ENCODE measurements at places on chromosomes 7 and 10. TPM values are rescaled to one million over a fixed set of nuclear protein-coding genes. Genes with fewer than 3 reads are reported as not detected.

The RBM48 gene
- total RNA-seq: 13.1 TPM

The CTAGE4 gene
- 0.06 TPM for total RNA-seq

- peak; percentile 92 for DNase-seq
Observed at GRCh38 chr7:116782177-116782711, 80.1 kb upstream of the CAPZA2 start.

- peak; percentile 98 for DNase-seq
Observed at GRCh38 chr10:5944389-5945189, 32.8 kb downstream of the IL15RA start.

GRCh38 chr7:28575241-28575643 is 162.9 kb downstream of the CREB5 start:
- peak; percentile 53 for DNase-seq

DNA sequence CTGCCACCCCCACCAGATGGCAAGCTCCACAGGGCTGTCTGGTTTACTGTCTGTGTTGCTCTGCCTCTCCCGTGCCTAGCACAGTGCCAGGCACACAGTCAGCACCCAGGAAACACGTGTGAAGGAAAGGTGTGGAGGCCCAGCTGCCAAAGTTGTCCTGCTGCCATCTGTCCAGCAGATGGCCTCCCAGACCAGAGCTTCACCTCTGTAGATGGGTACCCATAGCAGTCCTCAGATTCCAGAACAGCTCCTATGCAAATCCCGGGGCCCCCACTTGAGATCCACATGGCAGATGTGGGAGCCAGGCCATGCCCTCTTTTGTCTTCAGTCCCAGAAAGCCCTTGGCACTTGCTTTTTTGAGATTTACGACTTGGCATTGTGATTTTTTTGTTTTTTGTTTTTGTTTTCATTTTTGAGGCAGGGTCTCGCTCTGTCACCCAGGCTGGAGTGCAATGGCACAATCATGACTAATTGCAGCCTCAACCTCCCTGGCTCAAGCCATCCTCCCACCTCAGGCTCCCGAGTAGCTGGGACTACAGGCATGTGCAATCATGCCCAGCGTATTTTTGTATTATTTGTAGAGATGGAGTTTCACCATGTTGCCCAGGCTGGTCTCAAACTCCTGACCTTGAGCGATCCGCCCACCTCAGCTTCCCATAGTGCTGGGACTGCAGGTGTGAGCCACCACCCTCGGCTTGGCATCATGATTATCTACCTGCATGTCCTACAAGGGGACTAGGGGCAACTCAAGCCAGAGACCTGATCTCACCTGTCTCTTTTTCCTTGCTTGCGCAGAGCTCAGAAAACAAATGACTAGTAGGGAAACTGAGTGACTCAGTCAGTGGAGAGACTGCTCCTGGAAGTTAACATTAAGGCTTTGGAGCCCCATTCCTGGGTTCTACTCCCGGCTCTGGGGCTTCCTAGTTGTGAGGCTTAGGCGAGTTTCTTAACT is 16.9 kb upstream of the PALD1 start:
- peak; percentile 38 for DNase-seq

GRCh38 chr10:48197236-48197899 is 77.1 kb downstream of the FRMPD2 start:
- DNase-seq: no peak

DNA sequence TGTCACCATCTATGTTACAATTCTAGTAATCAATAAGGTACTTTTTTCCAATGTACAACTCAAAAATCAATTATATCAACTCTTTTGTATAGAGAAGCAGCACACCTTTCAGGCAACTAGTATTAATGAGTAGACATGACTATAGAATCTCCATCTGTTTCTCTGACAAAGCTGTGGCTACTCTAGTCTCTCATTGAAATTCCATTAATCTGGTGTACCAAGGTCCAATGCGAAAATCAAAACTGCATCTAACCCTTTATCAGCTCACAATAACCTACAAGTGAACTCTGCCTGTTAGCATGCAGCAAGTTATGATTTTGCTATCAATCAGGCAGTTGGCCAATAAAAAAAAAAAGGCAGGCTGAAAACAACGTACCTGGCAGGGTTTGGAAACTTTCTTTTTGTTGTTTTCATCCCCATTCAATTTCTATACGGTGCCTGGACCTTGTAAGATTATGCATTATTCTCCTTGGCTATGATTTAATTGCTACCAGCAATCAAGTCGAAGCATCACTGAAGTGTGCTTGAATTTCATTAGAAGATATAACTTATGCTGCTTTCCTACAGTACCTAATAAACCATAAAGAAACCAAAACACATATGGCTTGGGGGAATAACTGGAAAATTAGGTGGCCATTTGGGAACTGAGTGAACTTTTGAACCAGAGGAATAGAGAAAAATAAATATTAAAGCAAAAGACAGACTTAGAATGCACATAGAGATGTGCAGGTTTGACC is 23.2 kb downstream of the SKAP2 start:
- DNase-seq: no peak

DNA sequence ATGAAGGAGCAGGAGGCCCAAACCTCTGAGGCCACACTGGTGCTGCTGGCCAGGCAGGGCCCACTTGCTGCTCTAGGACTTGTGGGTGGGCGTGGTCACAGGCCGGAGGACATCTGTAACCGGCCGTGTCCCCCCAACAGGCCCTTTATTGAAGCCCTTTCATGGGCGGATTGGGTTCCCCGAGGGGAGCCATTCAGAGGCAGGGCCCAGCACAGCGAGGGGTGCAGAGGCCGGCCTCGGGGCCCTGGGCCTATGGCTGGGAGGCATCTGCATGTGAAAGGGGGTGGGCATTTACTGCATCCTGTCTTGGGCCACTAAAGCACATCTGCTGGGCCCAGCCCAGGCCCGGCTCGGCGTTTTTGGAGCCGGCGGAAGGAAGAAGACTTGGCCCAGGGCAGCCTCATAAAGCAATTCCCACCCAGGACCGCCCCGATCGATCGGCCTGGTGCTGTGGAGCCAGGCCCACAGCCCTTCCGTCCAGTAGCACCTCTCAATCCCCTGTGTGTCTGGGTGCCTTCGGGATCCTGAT is 8.4 kb downstream of the LHPP start:
- DNase-seq: no peak

The CAV2 gene
- total RNA-seq: 316 TPM

- DNase-seq: no peak
Observed at GRCh38 chr7:113004726-113005454, 81.7 kb downstream of the GPR85 start.

DNA sequence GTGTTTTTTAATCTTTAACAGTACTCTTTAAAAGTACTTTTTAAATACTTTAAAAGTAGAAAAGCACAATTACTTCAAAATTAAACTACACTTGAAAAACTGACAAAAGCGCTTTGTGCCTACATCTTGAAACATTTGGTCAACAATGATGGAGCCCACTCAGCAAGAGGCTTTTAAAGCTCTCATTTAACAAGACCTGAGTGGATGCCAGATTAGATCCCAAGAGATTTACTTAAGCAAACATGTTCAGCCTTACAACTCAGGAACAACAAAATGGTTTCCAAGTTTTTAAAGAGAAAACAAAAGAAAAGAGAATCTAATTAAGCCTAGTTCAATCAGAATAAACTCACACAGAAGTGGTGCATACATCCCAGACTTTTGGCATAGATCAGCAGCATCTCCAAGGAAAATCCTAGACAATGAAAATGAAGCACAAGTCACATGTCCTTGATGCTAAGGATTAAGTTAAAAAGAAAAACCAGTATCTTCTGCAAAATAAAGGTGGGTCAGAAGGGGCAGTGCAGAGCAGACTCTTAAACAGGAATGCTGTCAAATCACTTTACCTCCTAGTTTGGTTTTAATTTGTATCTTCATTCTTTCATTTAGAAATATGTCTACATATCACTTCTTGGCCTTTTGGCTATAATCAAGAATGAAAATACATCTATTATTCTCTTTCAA is 26.2 kb downstream of the HIBADH start:
- DNase-seq: peak; percentile 68

DNA sequence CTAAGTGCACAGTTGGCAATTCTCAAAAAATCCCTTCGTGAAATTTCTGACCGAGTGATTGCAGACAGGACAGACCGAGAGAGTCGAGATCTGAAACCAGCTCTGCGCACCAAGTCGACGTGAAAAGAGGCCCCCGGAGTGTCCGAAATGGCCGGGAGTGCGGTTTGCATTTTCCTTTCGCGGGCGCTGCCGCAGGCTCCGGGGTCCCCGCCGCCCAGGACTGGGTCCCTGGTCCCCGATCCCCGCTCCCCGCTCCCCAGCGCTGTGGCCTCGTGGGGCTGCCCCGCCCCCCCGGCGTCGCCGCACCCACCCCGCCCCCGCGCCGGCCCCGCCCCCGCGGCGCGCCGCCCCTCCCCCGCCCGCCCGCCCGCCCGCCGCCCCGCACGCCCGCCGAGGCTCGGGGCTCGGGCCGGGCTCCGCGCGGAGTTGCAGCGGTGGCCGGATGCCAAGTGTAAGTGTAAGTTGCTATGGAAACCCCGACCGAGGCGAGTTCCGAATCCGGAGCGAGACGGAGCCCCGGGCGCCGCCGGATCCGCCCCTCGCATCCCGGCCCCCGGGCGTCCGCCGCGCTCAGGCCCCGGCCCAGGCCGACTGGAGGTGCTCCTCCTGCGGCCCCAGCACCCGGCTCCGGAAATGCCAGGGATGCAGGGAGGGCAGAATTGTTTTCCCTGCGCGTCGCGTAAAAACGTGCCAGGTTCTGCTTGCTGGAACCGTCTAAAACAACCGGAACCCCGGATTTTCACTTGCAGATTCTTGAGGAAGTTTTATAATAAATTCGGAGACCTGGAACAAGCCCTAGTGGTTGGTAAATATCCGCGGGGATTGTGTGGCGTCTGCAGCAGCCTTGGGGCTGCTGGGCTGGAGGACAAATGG is 4.6 kb downstream of the BMI1 start:
- peak; percentile 52 for DNase-seq

The PTPRE gene
- total RNA-seq: 6.8 TPM

GRCh38 chr7:149021725-149022062 is 6.6 kb downstream of the PDIA4 start:
- no peak for DNase-seq

- no peak for DNase-seq
Observed at GRCh38 chr7:122651451-122651850, 47.5 kb downstream of the RNF133 start.

- peak; percentile 27 for DNase-seq
Observed at GRCh38 chr7:105805447-105806019, 70.9 kb downstream of the ATXN7L1 start.

The NUTM2E gene
- not detected for total RNA-seq

DNA sequence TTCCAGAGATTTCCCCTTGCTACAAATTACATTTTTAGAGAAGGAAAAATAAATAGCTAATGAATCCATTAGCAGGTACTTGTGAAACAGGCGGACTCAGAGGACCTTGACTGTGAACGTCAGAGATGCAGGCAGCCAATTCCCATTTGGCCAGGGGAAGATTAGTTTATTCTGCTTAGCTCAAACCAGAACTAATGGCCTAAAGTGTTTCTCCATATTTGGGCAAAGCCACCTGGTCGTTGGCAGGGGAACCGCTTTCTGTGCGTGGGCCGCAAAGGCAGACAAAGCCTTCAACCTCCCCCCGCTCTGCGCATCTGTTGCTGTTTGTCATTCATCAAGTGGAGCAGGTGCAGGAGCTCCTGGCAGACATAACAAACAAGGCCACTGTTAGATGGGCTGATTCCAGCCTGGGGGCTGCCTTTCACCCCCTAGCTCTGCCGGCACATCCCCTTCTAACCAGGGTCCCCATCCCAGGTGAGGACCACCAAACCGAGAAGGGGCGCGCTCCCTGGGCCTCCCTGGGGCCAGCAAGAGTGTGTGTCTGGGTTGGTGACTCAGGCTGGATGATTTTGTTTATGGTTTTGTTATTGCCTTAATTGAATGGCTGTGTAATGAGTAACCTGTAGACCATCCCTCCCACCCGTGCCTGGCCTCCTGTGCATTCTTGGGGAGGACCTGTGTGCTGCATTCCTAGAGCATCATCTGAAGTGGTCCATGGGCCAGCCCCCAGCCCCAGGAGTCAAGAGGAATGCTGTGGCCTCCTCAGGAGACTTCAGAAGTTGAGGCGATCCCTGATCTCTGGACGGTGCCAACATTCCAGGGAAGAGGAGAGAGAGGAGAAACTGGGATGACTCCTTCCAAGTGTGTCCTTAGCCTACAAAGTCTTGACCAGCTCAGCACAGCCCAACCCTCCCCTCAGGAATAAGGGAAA is 14.5 kb upstream of the CPA1 start:
- DNase-seq: peak; percentile 100

The RBAK gene
- 9.1 TPM for total RNA-seq

DNA sequence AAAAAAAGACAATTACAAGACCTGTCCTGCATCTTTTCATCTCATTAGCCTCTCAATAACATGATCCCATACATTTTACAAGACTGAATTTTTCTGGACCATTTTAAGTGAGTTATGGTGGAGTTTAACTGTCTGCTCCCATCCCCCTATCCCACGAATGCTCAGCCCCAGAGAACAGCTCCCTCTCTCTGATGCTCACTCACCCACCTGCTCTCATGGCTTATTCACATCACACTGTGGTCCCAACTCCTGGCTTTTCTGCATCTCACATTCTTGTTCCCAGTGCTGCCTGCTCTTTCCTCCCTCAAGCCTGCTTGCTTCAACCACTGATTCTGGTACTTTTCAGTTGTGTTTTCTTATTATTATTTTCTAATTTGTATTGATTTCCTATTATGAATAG is 20.4 kb upstream of the CCSER2 start:
- DNase-seq: no peak

- no peak for DNase-seq
Observed at GRCh38 chr7:61111-61510, 131.3 kb upstream of the FAM20C start.

GRCh38 chr7:2295936-2296620 is 18.2 kb downstream of the SNX8 start:
- DNase-seq: no peak

DNA sequence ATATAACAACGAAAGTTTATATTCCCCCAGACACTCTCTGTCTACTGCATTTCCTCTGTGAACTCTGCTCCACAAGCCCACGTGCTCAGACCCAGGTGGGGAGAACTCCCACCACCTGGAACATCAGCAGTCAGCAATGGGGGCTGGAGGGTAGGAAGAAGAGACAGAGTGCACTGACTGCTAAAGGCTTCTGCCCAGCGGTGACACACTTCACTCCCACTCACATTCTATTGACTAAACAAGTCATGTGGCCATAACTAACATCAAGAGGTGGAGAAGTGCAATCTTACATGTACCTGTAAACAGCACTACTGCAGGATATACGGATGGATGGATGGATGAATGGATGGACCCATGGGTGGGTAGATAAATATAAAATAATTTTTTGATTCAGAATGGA is 122.2 kb downstream of the MPP7 start:
- DNase-seq: no peak

GRCh38 chr7:30173058-30173897 is 38.5 kb downstream of the MTURN start:
- peak; percentile 100 for DNase-seq

- DNase-seq: peak; percentile 68
Observed at GRCh38 chr10:49534670-49535381, 4.1 kb downstream of the ERCC6 start.

DNA sequence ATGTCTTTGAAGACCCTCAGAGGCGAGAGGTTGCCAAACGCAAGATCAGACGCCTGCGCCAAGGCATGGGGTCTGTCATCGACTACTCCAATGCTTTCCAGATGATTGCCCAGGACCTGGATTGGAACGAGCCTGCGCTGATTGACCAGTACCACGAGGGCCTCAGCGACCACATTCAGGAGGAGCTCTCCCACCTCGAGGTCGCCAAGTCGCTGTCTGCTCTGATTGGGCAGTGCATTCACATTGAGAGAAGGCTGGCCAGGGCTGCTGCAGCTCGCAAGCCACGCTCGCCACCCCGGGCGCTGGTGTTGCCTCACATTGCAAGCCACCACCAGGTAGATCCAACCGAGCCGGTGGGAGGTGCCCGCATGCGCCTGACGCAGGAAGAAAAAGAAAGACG is 8.1 kb upstream of the SGCE start:
- no peak for DNase-seq

The NKX1-2 gene
- total RNA-seq: not detected

The TAS2R4 gene
- 0.06 TPM for total RNA-seq

- DNase-seq: peak; percentile 45
Observed at GRCh38 chr10:86945361-86946212, 11.8 kb downstream of the MMRN2 start.
